ENCODE measurements at places on chromosomes 1 and 21.
A peak's percentile ranks its signal among the peaks of the same experiment; 100 is the strongest.

- H3K27ac ChIP-seq: no peak overlapping the region
- H3K4me3 ChIP-seq: no peak overlapping the region
- no peak for DNase-seq
- H3K27me3 ChIP-seq: no peaks in the 10 kb centered on the region
Measured at GRCh38 chr1:225823811-225824261, 13.9 kb downstream of the EPHX1 start.

- H3K4me3 ChIP-seq: no peak overlapping the region
- no peaks in the 10 kb centered on the region for H3K4me1 ChIP-seq
- H3K36me3 ChIP-seq: no peaks in the 10 kb centered on the region
- DNase-seq: no peak
- no peaks in the 10 kb centered on the region for H3K27me3 ChIP-seq
- H3K27ac ChIP-seq: no peak overlapping the region
Measured at GRCh38 chr1:83761167-83762038, 237.5 kb downstream of the TTLL7 start.

GRCh38 chr1:60866226-60866900, 216.0 kb upstream of the NFIA start:
- no peak overlapping the region for H3K27ac ChIP-seq
- no peak for DNase-seq
- H3K36me3 ChIP-seq: no peaks in the 10 kb centered on the region
- peaks cover 9% of the 10 kb centered on the region for H3K4me1 ChIP-seq
- H3K27me3 ChIP-seq: no peaks in the 10 kb centered on the region

DNA sequence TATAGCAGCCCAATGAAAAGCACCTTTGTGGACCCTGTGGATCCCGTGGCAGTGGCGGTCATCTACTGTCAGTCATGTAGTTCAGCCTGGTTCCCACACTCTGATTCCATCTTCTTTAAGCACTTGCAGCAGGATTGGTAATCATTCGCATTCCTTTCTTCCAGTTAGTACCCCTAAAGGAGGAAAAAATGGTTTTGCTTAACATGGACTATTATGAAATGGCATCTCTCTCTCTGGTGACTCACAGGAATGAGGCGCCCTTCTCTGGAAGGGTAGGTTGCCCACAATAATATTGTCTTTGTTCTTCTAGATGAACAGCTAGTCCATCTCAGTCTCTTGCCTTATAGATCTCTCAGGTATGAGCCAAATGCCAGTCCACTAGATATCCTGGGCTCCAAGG, 127.9 kb upstream of the MROH9 start:
- no peak for DNase-seq
- H3K27ac ChIP-seq: no peak overlapping the region

DNA sequence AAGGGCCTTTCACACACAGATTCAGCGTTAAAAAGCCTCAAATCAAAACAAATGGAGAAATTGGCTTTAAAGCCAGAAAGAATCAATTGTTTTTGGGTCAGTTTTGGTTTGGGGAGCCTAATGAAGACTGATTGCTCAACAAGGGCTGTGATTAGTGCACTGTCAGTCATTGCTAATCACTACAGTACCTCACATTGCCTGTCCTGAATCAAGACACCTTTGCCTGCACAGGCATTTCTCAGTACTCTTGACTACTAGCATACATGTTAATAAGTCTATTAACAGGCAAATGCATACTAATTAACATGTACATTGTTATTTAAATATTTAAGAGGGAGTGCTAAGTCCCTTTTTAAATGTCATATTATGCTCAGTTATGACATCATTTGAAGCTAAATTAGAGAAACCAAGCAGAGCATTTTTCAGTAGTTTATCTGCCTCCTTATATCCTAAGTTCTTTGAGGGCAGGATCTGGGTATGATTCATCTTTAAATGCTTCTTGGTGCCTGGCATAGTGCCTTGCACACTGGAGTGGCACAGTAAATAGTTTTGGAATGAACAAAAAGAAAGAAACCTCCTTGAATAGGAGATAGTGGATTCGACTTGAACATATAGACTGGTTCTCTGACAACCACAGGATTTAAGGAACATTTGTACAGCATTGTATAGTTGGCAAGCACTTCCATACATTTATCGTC, 25.8 kb upstream of the CCN1 start:
- no peaks in the 10 kb centered on the region for H3K4me1 ChIP-seq
- no peaks in the 10 kb centered on the region for H3K27me3 ChIP-seq
- DNase-seq: no peak
- no peak overlapping the region for H3K4me3 ChIP-seq
- no peaks in the 10 kb centered on the region for H3K36me3 ChIP-seq

DNA sequence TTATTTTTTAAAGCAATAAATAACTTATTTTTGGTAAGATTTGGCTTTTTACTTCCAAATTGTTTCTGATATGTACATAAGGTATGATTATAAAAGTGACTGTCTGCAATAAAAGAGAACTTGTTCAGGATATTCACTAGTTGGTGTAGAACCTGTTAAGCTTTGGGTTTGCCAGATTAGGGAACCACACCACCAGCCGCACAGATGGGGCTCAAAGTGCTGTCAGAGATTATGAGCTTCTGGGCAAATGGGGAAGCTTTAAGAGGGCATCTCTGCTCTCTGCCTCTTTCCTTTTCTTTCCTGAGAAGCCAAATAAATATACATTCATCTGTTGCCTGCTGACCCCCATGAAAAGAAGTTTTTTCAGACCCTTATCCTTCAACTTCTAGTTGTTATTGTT, 25.4 kb downstream of the IVNS1ABP start:
- no peak overlapping the region for H3K4me3 ChIP-seq
- no peaks in the 10 kb centered on the region for H3K4me1 ChIP-seq
- peaks cover 33% of the 10 kb centered on the region for H3K36me3 ChIP-seq
- H3K27ac ChIP-seq: no peak overlapping the region

DNA sequence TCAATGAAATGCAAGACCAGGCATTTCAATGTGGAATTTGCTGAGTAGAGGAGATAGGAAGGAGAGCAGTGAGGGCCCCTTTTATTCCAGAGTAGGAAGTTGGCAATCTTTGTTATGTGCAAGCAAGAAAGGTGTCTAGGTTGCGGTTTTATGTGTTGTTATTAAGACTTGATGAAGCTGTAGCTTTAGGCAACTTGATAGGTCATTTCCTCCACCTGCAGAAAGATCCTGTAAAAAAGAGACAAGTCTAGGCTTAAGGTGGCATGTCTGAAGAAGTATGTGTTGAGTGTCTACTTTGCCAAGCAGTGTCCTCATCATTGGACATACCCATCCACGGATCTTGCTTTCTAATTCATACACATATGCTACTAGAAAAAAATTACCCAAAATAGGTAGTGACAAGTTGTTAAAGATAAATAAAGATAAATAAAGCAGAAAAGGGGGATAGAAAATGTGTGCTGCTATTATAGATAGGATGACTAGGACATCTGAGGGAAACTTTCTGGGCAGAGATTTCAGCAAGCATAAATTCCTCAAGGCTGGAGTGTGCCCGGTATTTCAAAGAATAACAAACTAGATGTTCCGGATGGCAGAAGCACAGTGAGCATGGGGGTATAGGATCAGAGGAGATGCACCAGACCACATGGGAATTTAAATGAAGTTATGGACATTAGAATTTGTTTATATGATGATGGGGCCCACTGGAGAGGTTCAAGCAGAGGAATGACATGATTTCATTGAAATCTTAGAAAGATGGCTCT, 335.0 kb downstream of the TGFB2 start:
- no peak overlapping the region for H3K27ac ChIP-seq
- no peaks in the 10 kb centered on the region for H3K27me3 ChIP-seq
- no peak for DNase-seq
- no peaks in the 10 kb centered on the region for H3K4me1 ChIP-seq
- no peak overlapping the region for H3K4me3 ChIP-seq

- H3K4me3 ChIP-seq: no peak overlapping the region
- no peak overlapping the region for H3K27ac ChIP-seq
- no peaks in the 10 kb centered on the region for H3K27me3 ChIP-seq
- H3K4me1 ChIP-seq: no peaks in the 10 kb centered on the region
- DNase-seq: no peak
Measured at GRCh38 chr1:232587141-232588008, 42.6 kb downstream of the SIPA1L2 start.

DNA sequence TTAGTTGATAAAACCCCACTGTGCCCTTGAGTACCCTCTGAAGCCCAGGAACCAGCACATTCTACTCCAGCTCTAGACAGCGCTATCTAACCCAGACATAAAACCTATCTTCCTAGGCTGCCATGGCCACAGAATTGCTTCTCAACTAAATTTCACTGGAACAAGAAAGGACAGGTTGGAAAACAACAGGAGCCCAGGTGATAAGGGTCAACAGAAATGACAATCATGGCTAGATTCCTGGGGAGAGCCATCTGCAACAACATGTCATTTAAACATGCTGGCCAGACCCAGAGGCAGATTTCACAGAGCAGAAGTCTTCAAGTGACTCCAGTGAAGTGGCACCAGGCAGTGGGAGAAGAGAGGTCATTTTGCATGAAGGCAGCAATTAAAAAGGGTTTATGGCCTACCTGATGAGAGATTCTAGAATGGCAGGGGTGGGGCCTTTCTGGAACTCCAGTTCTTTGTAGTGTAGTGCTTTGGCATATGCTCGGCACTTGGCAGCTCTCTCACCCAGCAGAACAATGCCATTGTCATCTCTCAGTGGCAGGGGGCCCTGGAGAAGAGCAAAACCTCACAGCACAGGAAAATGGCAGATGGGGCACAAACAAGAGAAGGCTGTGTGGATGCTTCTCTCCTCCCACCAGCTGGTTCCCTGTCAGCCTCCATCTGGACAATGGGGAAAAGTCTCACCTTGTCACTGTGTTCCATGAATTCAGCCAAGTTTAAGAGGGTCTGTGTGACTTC, 9.9 kb downstream of the ANGPTL7 start:
- H3K4me1 ChIP-seq: no peaks in the 10 kb centered on the region
- no peak overlapping the region for H3K4me3 ChIP-seq
- H3K27ac ChIP-seq: no peak overlapping the region
- no peaks in the 10 kb centered on the region for H3K27me3 ChIP-seq
- peaks cover 36% of the 10 kb centered on the region for H3K36me3 ChIP-seq

- H3K36me3 ChIP-seq: peaks cover 33% of the 10 kb centered on the region
- H3K27me3 ChIP-seq: no peaks in the 10 kb centered on the region
- H3K4me1 ChIP-seq: peaks cover 64% of the 10 kb centered on the region
- peak overlapping the region; percentile 95 for H3K27ac ChIP-seq
- H3K4me3 ChIP-seq: no peak overlapping the region
Measured at GRCh38 chr1:160208557-160209320, 3.6 kb downstream of the PEA15 start.

DNA sequence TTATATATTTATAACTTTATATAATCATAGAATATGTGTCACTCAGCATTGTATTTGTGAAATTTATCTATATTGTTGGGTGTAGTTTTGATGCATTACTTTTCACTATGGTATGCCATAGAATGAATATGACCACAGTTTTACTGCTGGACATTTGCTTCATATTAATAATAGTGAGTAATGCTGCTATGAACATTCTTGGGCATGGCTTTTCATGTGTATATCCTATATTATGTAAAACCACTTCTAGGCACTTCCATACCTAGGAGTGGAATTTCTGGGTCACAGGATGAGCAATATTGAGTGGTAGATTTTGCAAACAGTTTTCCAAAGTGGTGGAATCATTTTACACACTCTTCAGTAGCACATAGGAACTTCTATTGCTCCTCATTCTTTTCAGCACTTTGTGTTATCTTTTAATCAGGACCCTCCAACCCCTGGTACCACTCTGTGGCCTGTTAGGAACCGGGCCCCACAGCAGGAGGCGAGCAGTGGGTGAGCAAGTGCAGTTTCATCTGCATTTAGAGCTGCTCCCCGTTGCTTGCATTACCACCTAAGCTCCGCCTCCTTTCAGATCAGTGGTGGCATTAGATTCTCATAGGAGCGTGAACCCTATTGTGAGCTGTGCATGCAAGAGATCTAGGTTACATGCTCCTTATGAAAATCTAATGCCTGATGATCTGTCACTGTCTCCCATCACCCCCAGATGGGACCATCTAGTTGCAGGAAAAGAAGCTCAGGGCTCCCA, 56.0 kb upstream of the CNIH3 start:
- no peak overlapping the region for H3K27ac ChIP-seq
- H3K4me3 ChIP-seq: no peak overlapping the region
- no peak for DNase-seq

DNA sequence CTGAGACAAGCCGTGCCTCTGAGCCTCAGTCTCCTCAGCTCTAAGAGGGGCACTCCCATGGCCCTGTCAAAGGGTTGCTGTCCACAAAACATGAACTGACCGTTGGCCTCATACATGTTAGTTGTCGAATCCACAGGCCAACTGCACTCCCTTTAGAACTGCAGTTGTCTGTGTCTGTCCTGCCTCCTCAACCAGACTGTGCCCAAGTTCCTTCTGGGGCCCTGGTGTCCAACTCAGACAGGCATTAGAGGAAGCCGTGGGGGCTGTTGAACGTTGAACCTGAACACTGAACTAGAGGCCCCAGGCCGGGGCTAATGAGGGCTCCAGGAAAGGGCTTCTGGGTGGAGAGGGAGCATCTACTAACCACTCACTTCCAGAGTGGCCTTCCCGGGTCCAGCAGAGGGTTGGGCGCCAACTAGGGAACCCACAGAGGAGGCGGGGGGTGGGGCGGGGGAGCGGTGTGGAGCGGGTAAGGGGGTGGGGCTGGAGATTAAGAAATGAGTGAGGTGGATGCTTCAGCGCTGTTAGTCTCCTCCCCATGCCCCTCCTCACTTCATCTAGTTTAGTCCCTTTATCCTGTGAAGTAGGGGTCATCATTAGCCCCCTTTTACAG, at the start of gene RAB42:
RAB42 (plus strand) TSS at position 558 of the 613 bp plus-strand sequence. CDS start 247 bp downstream, outside the sequence.
- peak within 1 kb of the TSS; percentile 59 for H3K4me3 ChIP-seq
- no peaks in the 10 kb centered on the region for H3K27me3 ChIP-seq
- peak within 1 kb of the TSS; percentile 74 for H3K27ac ChIP-seq
- H3K4me1 ChIP-seq: peaks cover 33% of the 10 kb centered on the region
- H3K36me3 ChIP-seq: no peaks in the 10 kb centered on the region

DNA sequence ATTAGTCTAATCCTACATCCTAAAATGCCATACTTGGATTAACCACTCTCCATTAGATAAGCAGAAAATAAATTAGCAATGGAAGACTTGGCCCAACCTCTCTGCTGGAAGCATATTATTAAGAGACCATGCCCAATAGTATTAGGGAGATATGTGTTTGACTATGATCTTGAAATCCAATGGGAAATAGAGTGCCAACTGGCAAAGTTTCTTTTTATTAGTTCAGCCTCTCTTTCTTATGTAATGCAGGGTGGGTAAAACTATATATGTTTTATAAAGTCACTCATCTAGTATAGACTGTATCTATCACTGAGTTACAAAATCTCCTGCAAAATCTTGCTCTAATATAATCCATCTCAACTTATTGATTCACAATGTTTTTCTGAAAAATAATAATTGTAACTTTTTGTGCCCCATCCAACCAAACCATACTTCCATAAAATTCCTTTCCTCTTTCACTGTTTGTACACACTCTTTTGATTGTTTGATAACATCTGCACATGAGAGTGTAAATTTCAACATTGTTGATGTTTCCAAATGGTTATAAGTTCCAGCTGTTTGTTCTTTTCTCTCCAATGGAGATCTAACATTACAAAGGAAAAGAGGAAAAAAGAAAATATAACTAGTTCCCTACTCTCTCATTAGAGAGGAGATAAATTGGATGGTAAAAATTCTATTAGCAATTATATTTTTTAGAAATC, 408.1 kb upstream of the ADGRL2 start:
- no peak overlapping the region for H3K27ac ChIP-seq
- no peak overlapping the region for H3K4me3 ChIP-seq
- DNase-seq: no peak
- H3K27me3 ChIP-seq: no peaks in the 10 kb centered on the region

Measured in stomach (tissue), 19 donors.